ENCODE measurements at places on chromosomes 2 and 18.

DNA sequence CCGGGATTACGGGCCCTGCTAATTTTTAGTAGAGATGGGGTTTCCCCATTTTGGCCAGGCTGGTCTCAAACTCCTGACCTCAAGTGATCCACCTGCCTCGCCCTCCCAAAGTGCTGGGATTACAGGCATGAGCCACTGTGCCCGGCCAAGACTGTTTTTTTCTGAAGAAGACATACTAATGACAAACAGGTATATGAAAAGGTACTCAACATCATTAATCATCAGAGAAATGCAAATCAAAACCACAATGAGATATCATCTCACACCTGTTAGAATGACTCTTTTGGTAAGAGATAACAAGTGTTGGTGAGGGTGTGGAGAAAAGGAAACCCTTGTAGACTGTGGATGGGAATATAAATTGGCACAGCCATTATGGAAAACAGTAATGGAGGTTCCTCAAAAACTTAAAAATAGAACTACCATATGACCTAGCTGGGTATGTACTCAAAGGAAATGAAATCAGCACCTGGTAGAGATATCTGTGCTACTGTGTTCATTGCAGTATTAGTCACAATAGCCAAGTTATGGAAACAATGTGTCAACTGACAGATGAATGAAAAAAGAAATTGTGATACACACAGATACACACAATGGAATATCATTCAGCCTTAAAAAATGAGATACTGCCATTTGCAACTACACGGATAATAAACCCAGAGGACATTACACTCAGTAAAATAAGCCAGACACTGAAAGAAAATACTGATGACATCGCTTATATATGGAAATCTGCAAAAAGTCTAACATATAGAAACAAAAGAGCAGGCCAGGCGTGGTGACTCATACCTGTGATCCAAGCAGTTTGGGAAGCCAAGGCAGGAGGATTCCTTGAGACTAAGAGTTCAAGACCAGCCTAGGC is 20.8 kb downstream of the SOS1 start:
- no peak for DNase-seq

GRCh38 chr2:9280224-9280623 is 73.6 kb downstream of the ASAP2 start:
- DNase-seq, result no peak

GRCh38 chr18:55413474-55413873 is 174.5 kb downstream of the TCF4 start:
- DNase-seq, result no peak

- no peak for DNase-seq
Observed at GRCh38 chr18:24014986-24015638, 558 bp downstream of the TTC39C start.

GRCh38 chr2:200922439-200922838 is 33.3 kb downstream of the NIF3L1 start:
- no peak for DNase-seq

All from activated T-helper 1 cell treated with anti-CD3 and anti-CD28 coated beads, Interleukin-2, amount 50 U/mL, for 16 hours (primary cell).